ENCODE measurements at places on chromosomes 16 and 17. TPM values are rescaled to one million over a fixed set of nuclear protein-coding genes. Genes with fewer than 3 reads are reported as not detected.

GRCh38 chr17:9237661-9238301 is 216.5 kb downstream of the NTN1 start:
- peaks cover 34% of the 10 kb centered on the region for H3K27me3 ChIP-seq
- H3K4me1 ChIP-seq: peaks cover 13% of the 10 kb centered on the region
- H3K36me3 ChIP-seq: no peaks in the 10 kb centered on the region
- H3K4me3 ChIP-seq: no peak overlapping the region
- DNase-seq: peak; percentile 16
- no peak overlapping the region for H3K27ac ChIP-seq

DNA sequence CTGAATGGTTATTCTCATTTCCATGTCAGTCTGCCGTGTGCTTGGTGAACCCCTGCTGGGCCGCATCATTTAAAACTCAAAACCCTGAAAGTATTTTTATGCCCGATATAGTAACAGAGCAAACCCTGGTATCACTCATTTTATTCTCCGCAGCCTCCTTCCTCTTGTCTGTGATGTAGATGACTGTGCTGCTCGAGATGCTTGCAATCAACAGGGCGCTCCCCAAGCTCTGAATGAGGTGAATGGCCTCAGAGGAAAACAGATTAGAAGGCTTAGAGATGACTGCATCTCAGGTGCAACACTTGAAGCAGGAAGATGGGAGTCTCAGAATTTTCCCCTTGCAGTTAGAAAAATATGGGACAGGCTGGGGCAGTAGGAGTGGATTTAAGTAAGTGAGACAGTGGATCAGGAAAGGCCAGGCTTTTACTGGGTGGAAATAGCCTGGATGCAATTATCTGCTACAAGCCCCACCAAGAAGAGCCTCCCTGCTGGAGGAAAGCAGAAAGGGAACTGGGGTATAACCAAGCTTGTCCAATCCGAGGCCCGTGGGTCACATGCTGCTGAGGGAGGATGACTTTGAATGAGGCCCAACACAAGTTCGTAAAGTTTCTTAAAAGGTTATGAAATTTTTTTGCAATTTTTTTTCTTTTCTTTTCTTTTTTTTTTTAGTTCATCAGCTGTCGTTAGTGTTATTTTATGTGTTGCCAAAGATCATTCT is 166.9 kb downstream of the CDH13 start:
- DNase-seq: no peak
- no peaks in the 10 kb centered on the region for H3K27me3 ChIP-seq
- H3K4me1 ChIP-seq: no peaks in the 10 kb centered on the region

GRCh38 chr17:45366691-45367090 is 49.9 kb upstream of the MAP3K14 start:
- no peak for DNase-seq
- H3K27me3 ChIP-seq: peaks cover 33% of the 10 kb centered on the region
- H3K4me3 ChIP-seq: no peak overlapping the region
- H3K4me1 ChIP-seq: peaks cover 8% of the 10 kb centered on the region
- no peak overlapping the region for H3K27ac ChIP-seq
- no peaks in the 10 kb centered on the region for H3K36me3 ChIP-seq

GRCh38 chr16:67531247-67531646 is 2.6 kb downstream of the RIPOR1 start:
- peak; percentile 87 for DNase-seq
- peak overlapping the region; percentile 100 for H3K27ac ChIP-seq
- H3K27me3 ChIP-seq: no peaks in the 10 kb centered on the region
- H3K4me1 ChIP-seq: peaks cover 70% of the 10 kb centered on the region

- no peak for DNase-seq
- no peaks in the 10 kb centered on the region for H3K36me3 ChIP-seq
- H3K27me3 ChIP-seq: no peaks in the 10 kb centered on the region
Observed at GRCh38 chr17:36057911-36058310, 6.2 kb upstream of the CCL18 start.

GRCh38 chr17:75507733-75508719 is 7.3 kb downstream of the CASKIN2 start:
- no peak overlapping the region for H3K4me3 ChIP-seq
- H3K36me3 ChIP-seq: no peaks in the 10 kb centered on the region
- no peak for DNase-seq

Gene PRSS27
- 3.6 TPM for polyA plus RNA-seq

DNA sequence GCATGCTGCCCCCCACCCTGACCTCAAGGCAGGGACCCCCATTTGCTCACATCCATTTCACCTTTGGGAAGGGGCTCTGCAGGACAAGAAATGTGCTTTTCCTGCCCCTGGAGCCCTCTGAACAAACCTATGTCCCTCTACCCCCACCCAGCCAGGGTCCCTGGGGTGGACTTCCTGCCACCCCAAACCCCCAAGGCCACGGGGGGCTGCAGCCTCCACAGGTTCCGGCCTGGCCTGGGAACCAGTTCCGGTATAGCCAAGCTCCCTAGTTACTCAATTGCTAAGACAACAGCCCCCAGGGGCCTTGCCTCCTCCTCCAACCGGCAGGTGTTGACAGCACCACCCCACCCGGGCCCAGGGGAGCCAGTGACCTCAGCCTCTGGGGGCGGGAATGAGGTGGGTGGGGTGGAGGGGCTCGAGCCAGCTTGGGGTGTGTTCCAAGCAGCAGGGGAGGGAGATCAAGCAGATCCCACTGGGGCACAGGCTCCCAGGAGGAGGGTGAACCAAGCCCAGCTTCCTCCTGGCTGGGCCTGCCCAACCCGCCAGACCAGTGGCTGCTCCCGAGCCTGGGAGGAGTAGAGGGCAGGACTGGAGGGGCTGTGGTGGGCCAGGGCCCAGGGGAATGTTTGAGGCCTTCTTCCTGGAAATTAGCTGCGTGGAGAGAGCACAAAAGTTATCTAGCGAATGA is 6.6 kb downstream of the PNMT start:
- peak overlapping the region; percentile 65 for H3K27ac ChIP-seq
- no peaks in the 10 kb centered on the region for H3K36me3 ChIP-seq
- H3K4me3 ChIP-seq: no peak overlapping the region
- peak; percentile 54 for DNase-seq
- H3K27me3 ChIP-seq: no peaks in the 10 kb centered on the region

- peak overlapping the region; percentile 77 for H3K27ac ChIP-seq
- no peaks in the 10 kb centered on the region for H3K27me3 ChIP-seq
- no peaks in the 10 kb centered on the region for H3K36me3 ChIP-seq
- peak; percentile 45 for DNase-seq
Observed at GRCh38 chr17:50095626-50096037, 481 bp downstream of the PDK2 start.

Gene CHD9NB
- polyA plus RNA-seq: not detected

GRCh38 chr16:47624563-47624962 is 163.4 kb downstream of the PHKB start:
- peaks cover 9% of the 10 kb centered on the region for H3K36me3 ChIP-seq
- DNase-seq: no peak
- no peaks in the 10 kb centered on the region for H3K4me1 ChIP-seq

DNA sequence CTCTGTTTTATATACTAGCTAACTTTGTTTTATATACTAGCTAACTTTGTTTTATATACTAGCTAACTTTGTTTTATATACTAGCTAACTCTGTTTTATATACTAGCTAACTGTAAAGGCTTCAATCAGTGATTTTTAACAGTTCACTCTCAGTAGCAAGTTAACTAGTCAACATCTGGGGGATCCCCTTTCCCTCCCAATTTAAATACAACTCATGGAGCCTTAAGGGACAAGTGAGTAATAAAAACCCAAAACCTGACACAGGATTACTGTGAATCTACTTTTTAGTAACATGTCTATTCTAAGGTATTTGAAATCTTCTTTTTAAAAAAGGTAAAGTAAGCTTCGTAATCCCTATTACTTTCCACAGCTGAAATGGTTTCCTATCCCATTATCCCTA is 32.2 kb downstream of the FAM222B start:
- no peak overlapping the region for H3K4me3 ChIP-seq
- H3K27me3 ChIP-seq: no peaks in the 10 kb centered on the region
- no peak for DNase-seq
- H3K36me3 ChIP-seq: peaks cover 2% of the 10 kb centered on the region
- H3K27ac ChIP-seq: no peak overlapping the region
- H3K4me1 ChIP-seq: peaks cover 16% of the 10 kb centered on the region

Gene ADCY9
- 3.6 TPM for polyA plus RNA-seq

DNA sequence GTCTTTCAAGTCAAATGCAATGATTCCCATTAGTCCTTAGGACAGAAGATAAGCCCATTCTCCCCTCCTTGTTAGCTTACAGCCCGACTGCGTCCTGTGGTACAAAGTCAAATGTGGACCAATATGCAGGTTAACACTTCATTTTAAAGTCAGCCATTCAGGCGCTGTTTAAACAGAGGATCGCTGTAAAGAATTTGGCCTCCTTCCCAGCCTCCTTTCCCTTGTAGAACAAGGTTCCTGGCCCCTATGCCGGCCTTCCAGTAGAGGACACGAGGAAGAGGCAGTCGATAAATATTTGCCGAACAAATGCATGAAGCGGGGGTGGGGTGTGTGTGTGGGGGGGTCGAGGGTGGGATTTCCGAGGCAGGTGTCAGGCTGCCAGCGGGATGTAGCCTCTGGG is 4.3 kb downstream of the SDK2 start:
- peaks cover 4% of the 10 kb centered on the region for H3K36me3 ChIP-seq
- DNase-seq: no peak
- no peaks in the 10 kb centered on the region for H3K27me3 ChIP-seq
- H3K4me1 ChIP-seq: peaks cover 33% of the 10 kb centered on the region
- no peak overlapping the region for H3K4me3 ChIP-seq

DNA sequence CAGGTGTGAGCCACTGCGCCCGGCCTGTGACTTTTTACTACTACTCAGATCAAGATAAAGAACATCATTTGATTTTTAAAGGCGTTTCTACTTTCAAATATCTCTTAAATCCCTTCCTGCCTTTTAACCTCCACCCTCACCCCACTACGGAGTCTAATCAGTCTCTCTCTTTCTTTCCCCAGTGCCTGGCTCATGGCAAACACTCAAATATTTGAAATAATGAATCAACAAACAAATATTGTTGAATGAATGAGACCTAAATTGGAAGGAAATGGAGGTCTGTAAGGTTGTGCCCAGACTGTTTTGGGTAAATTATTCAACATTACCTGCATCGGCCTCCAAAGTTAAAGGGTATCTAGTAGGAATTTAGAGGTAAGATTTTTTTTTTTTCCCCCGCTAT is 14.7 kb downstream of the COPZ2 start:
- peaks cover 32% of the 10 kb centered on the region for H3K4me1 ChIP-seq
- no peak overlapping the region for H3K27ac ChIP-seq
- peak overlapping the region; percentile 76 for H3K4me3 ChIP-seq
- DNase-seq: no peak
- H3K36me3 ChIP-seq: no peaks in the 10 kb centered on the region
- peaks cover 53% of the 10 kb centered on the region for H3K27me3 ChIP-seq

Gene CRHR1
- not detected for polyA plus RNA-seq

GRCh38 chr16:15820837-15821236 is 36.0 kb downstream of the MYH11 start:
- H3K27ac ChIP-seq: no peak overlapping the region
- H3K36me3 ChIP-seq: no peaks in the 10 kb centered on the region
- H3K4me3 ChIP-seq: no peak overlapping the region
- H3K4me1 ChIP-seq: no peaks in the 10 kb centered on the region

GRCh38 chr17:49631496-49631895 is 46.4 kb downstream of the SPOP start:
- no peaks in the 10 kb centered on the region for H3K27me3 ChIP-seq
- H3K4me1 ChIP-seq: no peaks in the 10 kb centered on the region
- no peaks in the 10 kb centered on the region for H3K36me3 ChIP-seq
- DNase-seq: no peak
- no peak overlapping the region for H3K27ac ChIP-seq

Measured in B cell (primary cell).